CD4-positive, alpha-beta T cell treated with Interleukin-6 at 100 ng/mL for 8 hours (primary cell): ENCODE measurements at places on chromosomes 4 and X.

DNA sequence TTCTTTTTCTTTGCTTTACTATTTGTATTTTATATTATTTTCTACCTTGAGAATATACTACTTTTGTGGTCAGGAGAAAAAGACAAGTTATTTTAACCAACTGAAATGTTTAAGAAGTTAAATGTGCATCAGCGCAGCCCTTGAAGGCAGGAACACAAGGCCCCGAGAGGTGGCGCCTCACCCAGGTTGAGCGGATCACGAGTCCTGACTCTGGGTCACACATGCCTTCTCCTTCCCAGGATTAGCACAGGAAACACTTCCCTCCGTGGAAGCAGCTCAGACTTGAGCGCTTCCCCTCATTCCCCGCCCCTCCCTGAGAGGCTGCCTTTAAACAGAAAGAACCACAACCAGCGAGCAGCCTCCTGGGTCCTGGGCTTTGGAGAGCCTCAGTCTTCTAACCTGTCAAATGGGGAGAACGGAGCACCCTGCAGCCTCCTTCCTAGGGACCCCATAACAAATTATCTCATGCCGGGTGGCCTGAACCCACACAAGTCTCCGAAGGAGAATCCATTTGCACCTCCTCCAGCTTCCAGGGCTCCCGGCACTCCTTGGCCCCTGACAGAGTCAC lies 217.6 kb downstream of the AFAP1 start:
- DNase-seq: no peak

GRCh38 chr4:21304540-21304887 lies 604.3 kb downstream of the PACRGL start:
- DNase-seq: no peak

DNA sequence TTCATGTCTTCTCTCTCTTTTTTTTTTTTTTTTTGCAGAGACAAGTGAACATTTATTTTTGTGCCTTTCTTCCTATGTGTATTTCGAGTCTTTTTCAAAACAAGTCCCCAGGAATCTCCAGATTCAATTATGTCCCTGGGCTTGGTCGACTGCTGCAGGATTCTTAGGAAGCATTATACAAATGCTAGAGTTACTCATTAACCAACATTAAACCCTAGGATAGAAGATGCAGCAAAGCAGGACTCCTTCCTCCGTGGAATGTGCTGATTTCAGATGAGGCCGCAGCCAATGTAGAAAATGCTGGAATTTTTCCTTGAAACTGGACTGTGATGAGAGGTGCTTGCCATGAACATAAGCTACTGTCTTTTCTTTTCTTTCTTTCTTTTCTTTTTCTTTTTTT lies 3.4 kb downstream of the ZNF81 start:
- DNase-seq: no peak

GRCh38 chr4:180571516-180572055 lies 1671.6 kb upstream of the TENM3 start:
- DNase-seq: no peak

DNA sequence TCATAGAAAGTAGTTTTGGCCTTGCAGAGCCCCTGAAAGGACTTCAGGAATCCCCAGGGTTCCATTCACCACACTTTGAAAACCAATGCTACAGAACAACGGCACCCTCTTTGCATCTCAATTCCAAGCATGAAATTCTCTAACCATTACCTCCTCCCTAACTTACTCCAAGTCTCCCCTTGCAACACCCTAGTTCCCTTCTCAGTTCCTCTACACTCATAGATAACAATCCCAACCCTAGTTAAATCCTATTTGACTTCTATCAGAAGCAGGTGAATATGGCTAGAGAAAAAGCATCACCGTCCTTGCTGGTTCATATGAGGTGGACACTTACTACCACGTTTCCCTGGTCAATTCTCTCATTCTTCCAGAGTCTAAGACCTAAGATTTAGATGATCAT lies 2.4 kb downstream of the RCHY1 start:
- DNase-seq: no peak

DNA sequence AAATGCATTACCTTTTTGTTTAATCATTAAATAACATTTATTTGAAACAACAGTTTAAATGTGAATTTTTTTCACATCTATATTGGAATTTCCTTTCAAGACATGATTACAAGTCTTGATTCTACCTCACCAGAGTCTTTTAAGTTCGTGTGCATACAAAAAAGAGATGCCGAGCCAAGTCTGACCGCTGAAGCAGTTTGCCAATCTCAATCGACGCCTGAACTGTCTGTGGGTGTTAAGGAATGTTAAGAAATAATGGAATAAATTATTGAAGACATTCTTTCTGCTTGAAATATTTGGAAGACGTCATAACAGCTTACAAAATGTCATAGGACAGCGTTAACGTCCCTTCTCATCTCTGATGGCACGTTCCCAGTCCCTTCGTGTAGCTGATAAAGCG lies 27.9 kb upstream of the TNIP3 start:
- no peak for DNase-seq

- DNase-seq: no peak
Observed at GRCh38 chr4:171812665-171813525, at the start of gene GALNTL6. Gene GALNTL6, plus strand, starts transcription at chr4:171813404.

DNA sequence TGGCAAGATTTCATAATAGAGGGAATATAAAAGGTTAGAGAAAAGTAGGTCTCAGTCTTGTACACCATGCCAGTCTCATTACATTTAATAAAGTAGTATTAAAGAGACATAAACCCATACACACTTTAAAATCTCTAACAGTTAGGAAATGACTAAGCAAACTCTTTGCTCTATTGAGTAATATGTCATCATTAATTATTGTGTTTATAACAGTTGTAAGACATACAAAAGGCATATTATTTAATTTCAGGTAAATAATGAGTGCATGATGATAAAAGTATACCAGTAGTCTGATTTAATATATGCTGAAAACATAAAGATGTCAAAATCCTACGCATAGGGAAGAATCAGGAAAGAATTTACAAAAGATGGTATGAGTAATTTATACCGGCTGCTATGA lies 31.0 kb upstream of the FGG start:
- DNase-seq: no peak

DNA sequence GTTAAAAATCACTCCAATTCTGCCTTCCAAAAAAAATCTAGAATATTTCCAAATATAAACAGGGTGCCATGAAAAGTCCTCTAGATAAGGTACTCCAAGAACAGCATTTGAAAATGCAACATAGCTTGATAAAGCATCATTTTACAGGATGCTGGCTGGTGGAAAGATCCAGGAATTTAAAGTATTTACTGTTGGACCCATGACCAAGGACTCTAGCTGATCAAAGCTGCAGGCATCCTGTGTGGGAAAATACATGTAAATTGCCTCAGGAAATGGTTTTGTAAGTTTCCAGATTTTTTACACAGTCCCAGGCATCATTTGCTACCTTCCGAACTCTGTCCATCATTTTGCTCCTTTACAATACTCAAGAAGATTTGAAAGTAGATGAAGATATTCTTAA lies 164.4 kb downstream of the GRIA3 start:
- DNase-seq: no peak

DNA sequence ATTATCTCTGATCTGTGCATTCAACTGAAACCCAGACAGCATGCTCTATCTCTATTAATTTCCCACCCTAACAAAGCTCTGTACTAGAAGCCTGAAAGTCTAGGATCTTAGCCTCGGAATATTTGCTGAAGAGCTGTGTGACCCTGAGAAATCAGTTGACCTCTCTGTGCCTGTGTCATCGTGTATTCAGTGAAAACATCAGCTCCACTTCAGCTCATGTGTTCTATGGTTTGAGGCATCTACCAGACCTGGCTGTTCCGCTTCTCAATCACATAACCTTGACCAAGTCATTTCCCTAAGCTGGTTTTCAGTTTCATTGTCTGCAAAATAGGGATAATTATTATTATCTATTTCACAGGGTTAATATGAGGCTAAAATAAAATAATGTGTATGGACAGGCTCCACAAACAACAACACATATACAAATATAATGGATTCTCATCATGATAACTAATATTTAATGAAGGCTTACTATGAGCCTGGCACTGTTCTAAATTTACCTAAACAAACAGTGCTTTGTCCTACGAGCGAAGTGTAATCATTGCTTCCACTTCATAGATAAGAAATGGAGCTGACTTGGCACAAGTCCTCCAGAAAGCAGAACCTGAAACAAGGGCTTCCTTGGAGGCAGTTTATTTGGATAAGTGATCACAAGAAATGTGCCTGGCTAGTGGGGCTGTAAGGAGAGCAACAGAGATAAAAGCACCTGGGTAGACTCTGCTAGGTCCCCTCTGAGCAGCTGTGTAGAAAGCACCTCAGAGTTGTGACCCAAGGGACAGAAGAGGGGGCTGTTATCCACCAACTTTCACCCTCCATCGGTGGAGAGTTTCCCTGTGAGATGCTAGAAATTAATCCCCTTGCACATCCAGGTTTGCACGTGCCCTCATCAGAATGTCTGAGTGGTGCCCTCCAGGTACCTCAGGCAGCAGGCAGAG lies 356.9 kb downstream of the RAB28 start:
- no peak for DNase-seq
